ENCODE measurements at places on chromosomes 12 and 14. TPM values are rescaled to one million over a fixed set of nuclear protein-coding genes. Genes with fewer than 3 reads are reported as not detected.

DNA sequence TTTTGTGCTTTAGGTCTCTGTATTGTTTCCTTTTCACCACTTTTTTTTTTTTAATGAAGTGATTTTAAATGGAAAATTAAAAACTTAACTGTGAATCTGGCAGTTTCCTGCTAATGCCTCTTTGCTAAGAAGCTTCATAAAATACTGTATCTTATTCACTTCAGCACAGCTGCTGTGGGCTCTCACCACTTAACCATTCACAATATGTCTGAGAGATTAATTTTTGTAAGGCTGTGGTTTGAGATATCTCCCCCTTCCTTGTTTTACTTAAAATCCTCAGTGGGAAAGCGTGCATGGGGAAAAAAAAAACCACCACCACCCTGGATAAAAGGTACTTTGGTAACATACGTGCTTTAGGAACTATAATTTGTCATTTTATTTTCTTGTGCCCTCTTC is 115.9 kb downstream of the ETV6 start:
- no peak for DNase-seq

KANSL2 gene
- total RNA-seq = 66.4 TPM

NCKAP5L gene
- 12.6 TPM for total RNA-seq

GRCh38 chr12:12278899-12279298 is 12.1 kb upstream of the LRP6 start:
- DNase-seq = no peak

- DNase-seq = no peak
These were observed 104.0 kb upstream of the PTPRB start for GRCh38 chr12:70741256-70741655.

DNA sequence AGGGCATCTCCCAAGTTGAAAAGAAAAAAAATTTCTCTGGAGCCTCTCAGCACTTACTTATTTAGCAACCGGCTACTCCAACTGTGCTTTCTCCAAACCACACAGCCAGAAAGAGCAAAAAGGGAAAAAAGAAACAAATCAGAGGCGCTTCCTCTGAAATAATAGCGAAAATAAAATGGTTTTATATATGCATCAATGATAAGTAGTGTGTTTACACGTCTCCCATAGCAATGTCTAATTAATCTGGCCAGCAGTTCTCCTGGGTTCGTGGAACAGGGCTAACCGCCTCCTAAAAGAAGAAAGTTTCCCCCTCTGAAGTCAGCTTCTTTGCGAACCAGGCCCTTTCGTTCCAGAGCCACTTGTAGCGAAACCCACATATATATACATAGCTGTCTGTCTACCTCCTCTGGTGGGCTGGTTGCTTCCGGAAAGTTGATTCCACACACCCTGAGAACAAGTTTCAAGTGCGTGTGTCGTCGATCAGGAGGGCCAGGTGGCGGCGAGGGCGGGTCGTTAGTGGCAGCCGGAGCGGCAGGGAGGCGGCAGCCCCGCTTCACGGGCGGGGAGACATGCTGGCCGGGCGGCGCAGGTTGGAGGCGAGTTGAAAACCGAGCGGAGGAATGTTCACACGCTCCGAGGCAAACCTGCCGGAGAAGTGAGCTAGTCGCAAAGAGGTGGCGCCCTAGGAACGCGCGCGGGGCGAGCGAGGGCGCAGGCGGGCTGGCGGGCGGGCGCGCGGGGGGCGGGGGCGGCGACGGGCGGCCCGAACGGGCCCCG is 2.7 kb downstream of the PTHLH start:
- DNase-seq = peak; percentile 12

DNA sequence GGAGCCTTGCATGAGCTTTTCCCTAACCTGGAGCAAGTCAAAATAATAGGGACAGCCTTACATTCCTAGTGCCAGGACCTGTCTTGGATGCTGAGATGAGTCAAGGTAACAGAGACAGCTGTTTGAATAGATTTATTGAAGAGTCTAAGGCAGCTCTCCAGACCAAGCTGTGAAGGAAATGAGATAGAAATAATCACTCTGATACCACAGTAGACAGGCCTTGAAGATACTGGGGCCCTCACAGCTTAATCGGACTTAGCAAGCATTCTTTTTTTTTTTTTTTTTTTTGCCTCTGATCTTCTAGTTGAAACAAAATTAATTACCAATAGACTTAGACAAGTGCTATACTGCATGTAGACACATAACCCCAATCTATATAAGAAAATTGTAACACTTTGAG is 3.1 kb upstream of the RNASE9 start:
- no peak for DNase-seq

MAP3K9 gene
- 4.8 TPM for total RNA-seq

ZFYVE26 gene
- total RNA-seq = 32.5 TPM

TSPAN19 gene
- total RNA-seq = not detected

GRCh38 chr12:104263026-104263425 is 40.5 kb upstream of the EID3 start:
- DNase-seq = no peak

DNA sequence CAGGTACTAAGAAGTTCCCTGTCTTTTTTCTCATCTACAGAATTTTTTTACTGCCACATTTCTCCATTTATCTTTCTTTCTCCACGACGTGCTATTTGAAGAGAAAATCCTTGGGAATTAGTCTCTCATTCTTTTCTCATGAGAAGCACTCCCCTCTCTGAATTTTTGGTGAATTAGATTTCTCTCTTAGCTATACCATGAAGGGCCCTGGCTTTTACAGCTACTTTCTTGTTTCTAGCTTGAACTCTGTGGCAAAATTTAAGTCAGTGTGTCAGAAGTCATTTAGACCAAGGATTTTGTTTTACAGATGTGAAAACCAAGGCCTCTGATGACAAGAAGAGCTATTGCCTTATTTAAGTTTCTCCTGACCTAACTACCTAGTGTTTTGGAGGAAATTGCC is 213.1 kb downstream of the AEBP2 start:
- no peak for DNase-seq

GRCh38 chr14:20350860-20351259 is 7.4 kb downstream of the PARP2 start:
- no peak for DNase-seq

DNA sequence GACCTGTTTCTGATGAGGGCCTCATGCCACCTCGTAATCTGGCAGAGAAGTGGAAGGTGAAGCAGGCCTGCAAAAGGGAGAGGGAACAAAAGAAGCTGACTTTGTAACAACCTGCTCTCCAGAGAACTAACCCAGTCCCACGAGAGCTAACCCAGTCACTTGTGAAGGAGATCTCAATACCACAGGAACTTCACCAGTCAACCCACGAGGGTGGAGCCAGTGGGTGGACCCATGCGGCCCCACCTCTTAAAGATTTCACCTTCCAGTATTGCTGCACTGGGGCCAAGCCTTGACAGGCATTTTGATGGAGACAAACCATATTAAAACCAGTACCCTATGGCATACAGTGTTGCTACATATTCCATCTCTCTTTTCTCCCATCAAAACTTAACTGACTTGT is 55.1 kb downstream of the SERPINA10 start:
- DNase-seq = no peak

- no peak for DNase-seq
These were observed 112.7 kb downstream of the SLC16A7 start for GRCh38 chr12:59708484-59708883.

- DNase-seq = no peak
These were observed 22.3 kb downstream of the SYT1 start for GRCh38 chr12:78886719-78887407.

All from T-cell (primary cell).